ENCODE measurements at places on chromosomes 1 and 21.

DNA sequence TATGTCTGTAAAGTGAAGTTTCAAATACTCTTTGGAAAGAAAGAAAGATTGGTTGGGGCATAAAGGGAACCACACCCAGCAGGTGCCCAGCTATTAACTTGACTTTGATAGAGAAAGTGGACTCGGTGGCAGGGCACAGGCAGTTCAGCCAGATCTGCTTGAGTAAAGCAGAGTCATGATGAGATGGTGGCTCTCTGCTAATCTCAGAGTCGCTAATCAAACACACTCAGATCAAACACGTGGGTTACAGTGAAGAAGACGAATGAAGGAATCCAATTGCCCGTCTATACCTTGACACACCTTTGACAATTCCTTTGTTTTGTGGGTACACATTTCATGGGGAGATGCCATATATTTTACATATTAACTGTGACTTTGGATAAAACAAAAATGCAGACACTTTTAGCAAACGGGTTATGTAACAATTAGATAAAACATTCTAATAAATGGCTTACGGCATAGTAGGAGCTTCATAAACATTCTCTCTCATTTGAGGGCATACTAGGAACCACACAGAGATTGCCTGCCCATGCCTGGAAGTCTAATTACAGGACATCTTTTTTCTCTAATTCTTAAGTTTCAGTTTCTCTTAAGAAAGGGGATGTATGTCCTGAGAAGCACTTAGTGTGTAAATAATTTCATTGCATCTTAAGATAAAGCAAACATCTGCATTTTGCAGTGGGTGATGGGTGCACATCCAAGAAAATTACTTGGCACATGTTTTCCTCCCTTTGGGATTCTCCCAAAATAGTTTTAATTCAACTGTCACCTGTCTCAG is 7.2 kb downstream of the CBR1 start:
- no peaks in the 10 kb centered on the region for H3K36me3 ChIP-seq
- no peaks in the 10 kb centered on the region for H3K27me3 ChIP-seq
- H3K4me3 ChIP-seq, result no peak overlapping the region
- H3K4me1 ChIP-seq, result no peaks in the 10 kb centered on the region

- no peak overlapping the region for H3K27ac ChIP-seq
- peaks cover 4% of the 10 kb centered on the region for H3K27me3 ChIP-seq
- H3K4me1 ChIP-seq, result no peaks in the 10 kb centered on the region
- no peak overlapping the region for H3K4me3 ChIP-seq
Observed at GRCh38 chr1:12059722-12060464, 3.2 kb upstream of the TNFRSF8 start.

DNA sequence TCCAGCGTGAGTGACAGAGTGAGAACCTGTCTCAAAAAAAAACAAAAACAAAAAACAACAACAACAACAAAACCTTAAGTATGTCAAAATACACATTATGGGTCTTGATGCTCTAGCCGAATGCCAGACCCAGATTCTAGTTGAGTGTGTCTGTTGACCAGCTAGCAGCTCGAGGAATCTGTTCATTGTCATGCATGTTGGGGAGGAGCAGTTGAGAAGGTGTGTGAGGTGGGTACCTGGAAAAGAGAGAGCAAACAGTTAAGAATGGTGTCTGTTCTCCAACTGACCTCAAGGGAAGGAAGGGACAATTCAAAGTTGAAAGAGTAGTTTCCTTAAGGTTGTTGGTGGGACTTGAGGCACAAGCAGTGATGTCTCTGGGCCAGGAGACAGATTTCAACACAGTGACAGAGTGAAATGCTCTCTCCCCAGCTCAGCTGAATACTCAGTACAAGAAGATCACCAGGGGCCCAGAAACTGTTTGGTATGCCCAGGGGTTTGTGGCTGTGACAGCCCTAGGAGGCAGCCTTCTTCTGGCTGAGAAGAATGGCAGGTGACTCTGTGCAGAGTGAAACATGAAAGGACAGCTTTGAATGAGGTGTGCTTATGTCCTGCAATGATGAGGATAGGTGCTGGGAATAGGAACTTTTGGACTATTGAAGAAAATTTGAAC is 14.4 kb upstream of the POU2F1 start:
- no peak overlapping the region for H3K27ac ChIP-seq
- DNase-seq, result no peak
- no peaks in the 10 kb centered on the region for H3K36me3 ChIP-seq
- H3K4me3 ChIP-seq, result no peak overlapping the region

DNA sequence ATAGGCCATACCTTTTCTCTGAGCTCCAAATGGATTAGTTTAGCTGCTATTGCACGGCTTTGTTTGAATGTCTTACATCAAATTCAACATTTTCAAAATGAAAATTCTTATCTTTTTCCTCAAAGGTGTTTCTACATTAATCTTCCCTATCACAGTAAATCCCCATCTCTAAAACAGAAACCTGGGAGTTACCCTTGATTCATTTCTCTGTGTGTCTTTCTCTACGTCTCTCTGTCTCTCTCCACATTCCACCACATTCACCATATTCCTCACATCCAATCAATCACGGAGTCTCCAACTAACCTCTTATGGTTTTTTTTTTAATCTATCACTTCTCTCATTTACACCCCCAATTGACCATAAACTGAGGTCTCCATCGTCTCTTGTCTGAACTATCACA is 24.1 kb downstream of the PTGER3 start:
- no peaks in the 10 kb centered on the region for H3K4me1 ChIP-seq
- DNase-seq, result no peak
- no peak overlapping the region for H3K27ac ChIP-seq
- H3K36me3 ChIP-seq, result no peaks in the 10 kb centered on the region
- H3K4me3 ChIP-seq, result no peak overlapping the region
- no peaks in the 10 kb centered on the region for H3K27me3 ChIP-seq

- peak overlapping the region; percentile 88 for H3K27ac ChIP-seq
- H3K27me3 ChIP-seq, result no peaks in the 10 kb centered on the region
- H3K4me3 ChIP-seq, result peak overlapping the region; percentile 56
- DNase-seq, result no peak
- H3K36me3 ChIP-seq, result no peaks in the 10 kb centered on the region
Observed at GRCh38 chr21:31660259-31660565, 719 bp downstream of the SOD1 start.

GRCh38 chr1:3026124-3026523 is 4.9 kb downstream of the ACTRT2 start:
- H3K4me1 ChIP-seq, result no peaks in the 10 kb centered on the region
- H3K4me3 ChIP-seq, result no peak overlapping the region
- H3K27ac ChIP-seq, result no peak overlapping the region
- no peaks in the 10 kb centered on the region for H3K36me3 ChIP-seq
- no peak for DNase-seq

DNA sequence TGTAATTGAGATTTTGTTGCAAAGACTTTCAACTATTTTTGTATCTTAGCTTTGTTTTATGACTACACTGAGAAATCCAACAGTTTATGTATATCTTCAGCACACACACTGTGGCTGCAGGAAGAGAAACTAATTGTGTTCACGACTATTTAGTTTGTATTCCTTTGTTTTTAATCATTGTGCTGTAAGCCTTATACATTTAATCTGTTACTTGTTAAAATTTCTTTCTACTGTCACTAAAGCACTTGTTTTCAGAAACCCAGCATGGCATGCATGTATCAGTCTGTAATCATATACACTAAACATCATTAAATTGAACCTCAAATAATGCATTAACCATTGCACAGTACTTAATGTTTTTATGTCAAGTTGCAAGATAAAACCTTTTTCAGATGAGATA is 656 bp downstream of the ANGPTL1 start:
- no peaks in the 10 kb centered on the region for H3K36me3 ChIP-seq
- H3K27me3 ChIP-seq, result no peaks in the 10 kb centered on the region
- no peaks in the 10 kb centered on the region for H3K4me1 ChIP-seq
- no peak for DNase-seq
- peak overlapping the region; percentile 22 for H3K4me3 ChIP-seq

- no peak for DNase-seq
- no peaks in the 10 kb centered on the region for H3K27me3 ChIP-seq
- H3K4me3 ChIP-seq, result peak overlapping the region; percentile 98
- H3K36me3 ChIP-seq, result no peaks in the 10 kb centered on the region
- H3K4me1 ChIP-seq, result peaks cover 10% of the 10 kb centered on the region
Observed at GRCh38 chr1:10209590-10209904, 823 bp upstream of the KIF1B start.

DNA sequence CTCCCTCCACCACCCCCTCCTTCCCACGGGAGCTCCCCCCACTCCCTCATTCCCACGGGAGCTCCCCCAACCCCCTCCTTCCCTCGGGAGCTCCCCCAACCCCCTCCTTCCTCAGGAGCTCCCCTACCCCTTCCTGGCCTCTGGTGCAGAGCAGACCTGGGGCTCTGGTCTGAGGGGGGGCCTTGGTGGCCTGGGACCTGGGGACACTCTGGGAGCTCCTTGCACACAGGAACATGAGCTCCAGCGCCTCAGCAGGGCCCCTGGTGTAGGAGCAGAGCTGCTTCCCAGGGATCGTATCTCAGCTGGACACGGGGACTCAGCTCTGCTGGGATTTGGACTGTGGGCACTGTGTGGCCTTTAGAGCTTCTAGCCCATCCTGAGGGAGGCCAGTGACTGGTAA is 19.7 kb upstream of the PRSS38 start:
- no peak for DNase-seq
- H3K4me1 ChIP-seq, result no peaks in the 10 kb centered on the region
- no peak overlapping the region for H3K4me3 ChIP-seq
- H3K36me3 ChIP-seq, result no peaks in the 10 kb centered on the region
- H3K27me3 ChIP-seq, result no peaks in the 10 kb centered on the region

- no peaks in the 10 kb centered on the region for H3K4me1 ChIP-seq
- H3K27me3 ChIP-seq, result no peaks in the 10 kb centered on the region
- no peak overlapping the region for H3K27ac ChIP-seq
- no peak for DNase-seq
Observed at GRCh38 chr1:43184995-43185394, 12.9 kb downstream of the CFAP57 start.

GRCh38 chr1:37017720-37018119 is 16.6 kb downstream of the GRIK3 start:
- H3K4me1 ChIP-seq, result no peaks in the 10 kb centered on the region
- no peaks in the 10 kb centered on the region for H3K36me3 ChIP-seq
- no peak for DNase-seq
- H3K27me3 ChIP-seq, result no peaks in the 10 kb centered on the region
- H3K4me3 ChIP-seq, result no peak overlapping the region

GRCh38 chr1:40155135-40155534 is 6.1 kb upstream of the RLF start:
- no peaks in the 10 kb centered on the region for H3K4me1 ChIP-seq
- no peak for DNase-seq
- no peaks in the 10 kb centered on the region for H3K27me3 ChIP-seq
- H3K27ac ChIP-seq, result no peak overlapping the region
- H3K4me3 ChIP-seq, result no peak overlapping the region
- H3K36me3 ChIP-seq, result no peaks in the 10 kb centered on the region

DNA sequence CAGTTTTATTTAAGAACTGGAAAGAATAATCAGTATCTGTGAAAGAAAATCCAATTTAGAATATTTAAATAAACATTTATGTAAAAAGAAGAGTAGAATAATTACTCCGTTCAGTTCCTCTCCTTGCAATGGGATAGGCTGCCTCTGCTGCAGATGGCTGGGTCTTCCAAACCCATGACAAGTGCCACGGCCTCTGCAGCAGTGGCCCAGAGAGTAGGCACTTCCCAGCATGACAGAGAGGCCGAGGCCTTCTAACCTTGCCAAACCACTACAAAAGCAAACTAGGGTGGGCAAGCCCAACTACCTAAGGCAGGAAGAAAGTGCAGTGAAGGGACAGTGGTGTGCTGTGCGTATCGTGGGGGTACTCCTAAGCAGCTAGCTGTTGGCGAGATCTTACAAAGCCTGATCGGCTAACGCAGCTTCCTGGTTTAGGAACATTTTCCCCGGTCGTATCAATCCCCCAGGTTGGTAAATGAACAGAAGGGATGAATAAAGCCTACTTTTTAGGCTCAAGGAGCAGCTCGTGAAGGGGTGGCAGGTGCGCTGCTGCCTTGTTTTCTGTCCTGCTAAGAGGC is 14.5 kb downstream of the ICMT start:
- no peak overlapping the region for H3K27ac ChIP-seq
- no peaks in the 10 kb centered on the region for H3K27me3 ChIP-seq
- H3K4me3 ChIP-seq, result no peak overlapping the region
- no peak for DNase-seq
- H3K4me1 ChIP-seq, result no peaks in the 10 kb centered on the region
- H3K36me3 ChIP-seq, result no peaks in the 10 kb centered on the region

- H3K36me3 ChIP-seq, result no peaks in the 10 kb centered on the region
- H3K4me3 ChIP-seq, result no peak overlapping the region
- H3K4me1 ChIP-seq, result no peaks in the 10 kb centered on the region
- H3K27me3 ChIP-seq, result no peaks in the 10 kb centered on the region
Observed at GRCh38 chr1:211009944-211010343, 124.0 kb downstream of the KCNH1 start.

- H3K36me3 ChIP-seq, result no peaks in the 10 kb centered on the region
- no peaks in the 10 kb centered on the region for H3K4me1 ChIP-seq
- DNase-seq, result peak; percentile 51
- H3K27me3 ChIP-seq, result no peaks in the 10 kb centered on the region
Observed at GRCh38 chr1:91699339-91699974, 186.5 kb downstream of the TGFBR3 start.

DNA sequence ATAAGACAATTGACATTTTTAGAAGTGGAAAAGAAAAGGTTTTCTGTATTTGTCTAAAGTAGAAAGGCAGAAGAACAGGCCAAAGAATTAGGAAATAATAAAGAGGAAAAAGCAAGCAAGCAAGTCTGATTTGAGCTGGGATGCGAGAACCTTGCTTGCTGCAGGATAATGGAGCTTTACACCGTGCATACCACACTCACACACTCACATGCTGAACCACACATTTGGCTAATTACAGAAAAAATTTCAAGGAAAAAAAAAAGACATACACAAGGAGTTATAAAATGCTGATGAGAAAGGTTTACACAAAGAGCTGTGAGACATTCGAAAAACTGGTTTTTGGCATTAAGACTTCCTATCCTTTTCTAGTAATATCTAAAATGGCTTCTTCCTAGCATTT is 593.9 kb downstream of the KIF26B start:
- H3K27ac ChIP-seq, result no peak overlapping the region
- no peak for DNase-seq
- no peak overlapping the region for H3K4me3 ChIP-seq
- H3K4me1 ChIP-seq, result no peaks in the 10 kb centered on the region

- H3K27ac ChIP-seq, result peak overlapping the region; percentile 41
- no peaks in the 10 kb centered on the region for H3K4me1 ChIP-seq
- H3K27me3 ChIP-seq, result no peaks in the 10 kb centered on the region
- no peak overlapping the region for H3K4me3 ChIP-seq
Observed at GRCh38 chr21:33993286-33994231, 78.0 kb upstream of the ATP5PO start.

GRCh38 chr21:37237346-37237745 is 29.8 kb downstream of the VPS26C start:
- H3K27me3 ChIP-seq, result no peaks in the 10 kb centered on the region
- no peaks in the 10 kb centered on the region for H3K4me1 ChIP-seq
- H3K4me3 ChIP-seq, result no peak overlapping the region
- no peaks in the 10 kb centered on the region for H3K36me3 ChIP-seq
- DNase-seq, result no peak
- H3K27ac ChIP-seq, result no peak overlapping the region

- no peaks in the 10 kb centered on the region for H3K36me3 ChIP-seq
- no peak overlapping the region for H3K27ac ChIP-seq
- no peak for DNase-seq
- H3K4me3 ChIP-seq, result no peak overlapping the region
Observed at GRCh38 chr1:181124291-181124751, 35.8 kb downstream of the IER5 start.

Measured in uterus (tissue), 4 donors.